ENCODE measurements at places on chromosomes 7 and 10.

- DNase-seq = no peak
Measured at GRCh38 chr10:103153302-103154197, 39.5 kb downstream of the NT5C2 start.

DNA sequence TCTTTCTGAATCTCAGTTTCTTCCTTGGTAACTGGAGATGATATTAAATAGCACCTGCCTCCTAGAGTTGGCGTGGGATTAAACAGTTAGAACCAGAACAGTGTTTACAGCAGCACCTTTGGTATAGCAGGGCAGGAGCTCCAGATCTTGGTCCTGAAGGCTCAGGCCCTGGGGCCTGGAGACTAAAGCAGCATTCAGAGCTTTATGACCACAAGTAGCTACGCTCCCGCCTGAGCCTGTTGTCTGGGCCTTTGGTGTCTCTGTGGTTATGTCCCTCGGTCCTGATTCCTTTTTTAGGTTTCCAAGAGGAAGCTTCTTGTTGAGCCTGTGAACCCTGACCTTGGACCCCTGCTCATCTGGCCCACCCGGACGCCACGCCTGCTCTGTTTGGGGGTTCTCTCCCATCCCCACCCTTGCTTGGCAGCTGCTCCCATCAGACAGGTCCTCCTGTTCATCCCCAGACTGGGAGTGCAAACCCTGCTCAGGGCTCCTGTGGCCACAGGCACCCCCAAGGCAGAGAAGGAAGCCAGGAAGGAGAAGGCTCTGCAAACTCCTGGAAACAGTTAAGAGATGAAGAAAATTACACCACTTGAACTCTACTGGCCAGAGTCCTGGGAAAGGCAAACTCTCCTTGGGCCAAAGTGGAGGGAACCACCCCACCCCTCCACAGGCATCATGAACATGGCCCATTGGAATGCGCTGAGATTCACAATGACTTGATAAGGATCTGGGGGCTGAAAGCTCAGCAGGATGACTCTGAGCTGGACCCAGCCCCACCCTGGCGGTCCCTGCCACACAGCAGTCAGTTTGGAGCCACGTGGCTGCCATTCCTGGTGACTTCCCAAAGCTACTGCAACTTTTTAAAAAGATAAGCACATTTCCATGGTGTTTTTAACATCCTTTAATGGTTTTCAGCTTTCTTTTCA is 50.1 kb upstream of the TMEM72 start:
- DNase-seq = no peak

GRCh38 chr7:131330299-131330698 is 2.6 kb downstream of the MKLN1 start:
- no peak for DNase-seq

- no peak for DNase-seq
Measured at GRCh38 chr10:100968863-100969186, 479 bp upstream of the SEMA4G start.

Measured in WERI-Rb-1 (cell line).